ENCODE measurements at places on chromosomes 3 and 15.

GRCh38 chr15:77836121-77836692, 203.5 kb upstream of the LINGO1 start:
- no peak for DNase-seq

GRCh38 chr15:96321639-96322535, 8.6 kb upstream of the NR2F2 start:
- DNase-seq, result no peak

- DNase-seq, result peak; percentile 96
Observed at GRCh38 chr3:46208167-46208704, at the start of gene CCR1. Gene CCR1 (minus strand): TSS chr3:46208313. CDS start chr3:46204313, 4,000 bp downstream.

GRCh38 chr15:59138243-59138642, 33.3 kb downstream of the CCNB2 start:
- DNase-seq, result peak; percentile 48

GRCh38 chr15:40459391-40460015, 11.3 kb upstream of the CHST14 start:
- DNase-seq, result no peak

- DNase-seq, result no peak
Observed at GRCh38 chr3:114499976-114500375, 206.1 kb downstream of the TIGIT start.

DNA sequence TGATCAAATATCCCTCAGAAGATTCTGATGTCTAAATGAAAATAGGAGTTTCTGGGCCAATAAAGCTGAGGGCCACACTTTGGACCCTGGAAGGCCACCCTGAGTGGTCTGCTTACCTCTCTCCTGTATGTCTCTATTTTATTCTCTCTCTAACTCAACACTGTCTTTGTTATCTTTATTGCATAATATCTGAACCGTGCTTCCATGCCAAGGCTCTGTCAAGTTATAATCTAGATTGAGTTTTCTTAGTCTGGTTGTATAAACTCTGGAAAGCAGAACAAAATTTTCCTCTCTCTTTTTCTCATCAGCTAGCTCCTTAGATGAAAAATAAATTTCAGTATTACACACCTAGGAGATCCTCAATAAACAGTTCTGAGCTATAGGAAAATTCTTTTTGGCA, 36.2 kb upstream of the ACTL6A start:
- DNase-seq, result no peak

DNA sequence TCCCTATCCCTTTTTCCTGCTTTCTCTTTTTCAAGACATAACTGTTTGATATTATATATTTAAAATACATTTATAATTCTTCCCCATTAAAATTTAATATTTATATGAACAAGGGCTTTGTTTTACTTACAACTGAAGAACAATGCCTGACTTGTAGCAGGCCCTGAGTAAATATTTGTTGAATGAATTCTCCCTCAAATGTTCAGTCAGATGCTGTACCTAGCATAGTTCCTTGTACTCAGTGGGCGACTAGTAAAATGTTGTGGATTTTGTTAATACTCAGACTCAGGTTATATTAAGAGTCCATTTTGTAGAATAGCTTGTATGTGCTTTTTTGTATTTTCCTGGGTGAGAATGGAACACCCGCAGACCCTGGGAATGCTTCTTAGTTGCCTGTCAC, 69.1 kb downstream of the SEC22A start:
- DNase-seq, result no peak

DNA sequence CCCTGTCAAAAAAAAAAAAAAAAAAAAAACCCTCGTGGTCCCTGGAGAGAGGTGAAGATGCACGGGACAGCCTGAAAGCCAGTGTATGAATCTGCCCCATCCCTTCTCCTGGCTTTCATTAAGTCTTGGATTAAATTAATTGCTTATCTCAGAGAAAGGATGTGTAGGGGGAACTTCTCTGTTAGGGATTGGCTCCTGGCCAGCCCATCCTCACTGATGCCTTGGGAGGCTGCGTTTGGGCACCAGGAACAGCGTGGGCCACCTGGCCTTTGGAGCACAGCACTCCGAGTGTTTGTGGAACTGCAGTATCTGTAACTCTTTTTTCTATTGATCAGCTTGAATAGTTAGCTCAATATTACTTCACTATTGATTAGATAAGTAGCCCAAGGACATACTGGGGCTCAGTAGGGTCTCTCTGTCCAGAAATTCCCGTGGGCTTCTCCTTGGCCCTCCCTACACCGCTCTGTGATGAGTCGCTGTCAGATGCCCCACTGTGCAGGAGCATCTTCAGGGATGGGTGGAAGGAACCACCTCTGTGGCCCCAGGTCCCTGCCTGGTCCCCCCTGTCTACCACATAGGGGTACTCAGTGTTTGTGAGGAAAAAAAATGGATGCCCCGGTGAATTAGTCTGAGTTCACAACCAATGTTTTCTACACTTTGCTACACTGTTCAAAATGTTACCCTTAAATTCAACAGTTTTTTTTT, 2.0 kb downstream of the PXYLP1 start:
- no peak for DNase-seq

GRCh38 chr3:175558261-175558660, 699.1 kb downstream of the NAALADL2 start:
- DNase-seq, result no peak

- DNase-seq, result no peak
Observed at GRCh38 chr3:49793486-49794085, 6.1 kb downstream of the CDHR4 start.

- no peak for DNase-seq
Observed at GRCh38 chr3:62238431-62238830, 134.9 kb downstream of the FEZF2 start.

DNA sequence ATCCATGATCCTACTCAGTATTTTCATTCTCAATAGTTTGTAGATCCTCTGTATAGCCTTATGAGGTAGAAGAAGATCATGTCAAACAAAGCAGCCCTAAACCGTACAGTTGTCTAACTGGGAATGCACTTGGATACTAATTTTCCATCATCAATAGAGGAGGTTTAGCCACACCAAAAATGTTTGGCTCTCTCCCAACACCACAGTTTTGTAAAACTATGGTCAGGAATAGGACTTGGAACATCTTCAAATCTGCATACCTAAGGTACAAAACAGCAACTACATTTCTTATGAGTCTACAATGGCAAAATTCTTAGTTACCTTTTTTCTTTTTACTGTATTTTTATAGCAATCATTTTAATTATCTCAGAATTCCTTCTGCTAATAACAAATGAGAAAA, 1001.6 kb downstream of the ROBO2 start:
- DNase-seq, result no peak

- DNase-seq, result no peak
Observed at GRCh38 chr3:108491456-108491855, 18.9 kb downstream of the MYH15 start.

GRCh38 chr3:18445401-18446148, 20.4 kb upstream of the SATB1 start:
- DNase-seq, result no peak

GRCh38 chr3:152556731-152557254, 278.1 kb upstream of the P2RY1 start:
- DNase-seq, result no peak

DNA sequence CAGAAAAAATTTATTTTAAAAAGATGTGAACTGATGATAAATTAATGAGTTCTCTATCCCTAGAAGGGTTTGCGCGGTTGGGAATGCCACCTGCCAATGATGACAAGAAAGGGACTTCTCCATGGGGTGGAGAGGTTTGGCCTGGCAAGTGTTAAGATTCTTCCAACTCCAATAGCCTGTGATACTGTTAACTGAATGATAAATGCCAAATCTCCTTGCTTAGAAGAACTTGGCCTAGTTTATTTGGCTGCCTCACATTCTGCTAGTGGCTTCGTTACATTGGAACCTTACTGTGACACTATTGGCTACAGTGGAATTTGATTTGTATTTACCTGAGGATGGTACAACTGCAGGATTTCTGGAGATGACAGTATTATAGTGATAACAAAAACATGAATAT, 91.7 kb upstream of the CCNL1 start:
- DNase-seq, result no peak

GRCh38 chr3:125179143-125179883, 33.2 kb downstream of the SLC12A8 start:
- peak; percentile 31 for DNase-seq

DNA sequence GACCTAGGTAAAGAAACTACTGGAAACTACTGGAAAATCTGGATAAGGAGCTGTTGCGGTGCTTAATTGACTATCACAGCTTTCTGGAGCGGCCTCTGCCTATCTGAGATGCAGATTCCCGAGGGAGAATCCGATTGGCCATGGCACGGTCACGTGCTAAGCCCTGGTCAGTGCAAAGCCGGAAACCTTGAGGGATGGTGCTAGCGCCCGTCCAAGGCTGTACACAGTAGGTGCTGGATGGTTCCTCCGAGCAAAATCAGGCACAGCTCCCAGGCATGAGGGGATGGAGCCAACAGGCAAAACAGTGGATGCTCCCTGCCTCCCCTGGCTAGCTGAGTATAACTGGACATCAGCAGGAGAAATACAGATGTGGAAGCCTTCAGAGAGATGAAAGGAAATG, 238.7 kb upstream of the HES1 start:
- DNase-seq, result no peak

DNA sequence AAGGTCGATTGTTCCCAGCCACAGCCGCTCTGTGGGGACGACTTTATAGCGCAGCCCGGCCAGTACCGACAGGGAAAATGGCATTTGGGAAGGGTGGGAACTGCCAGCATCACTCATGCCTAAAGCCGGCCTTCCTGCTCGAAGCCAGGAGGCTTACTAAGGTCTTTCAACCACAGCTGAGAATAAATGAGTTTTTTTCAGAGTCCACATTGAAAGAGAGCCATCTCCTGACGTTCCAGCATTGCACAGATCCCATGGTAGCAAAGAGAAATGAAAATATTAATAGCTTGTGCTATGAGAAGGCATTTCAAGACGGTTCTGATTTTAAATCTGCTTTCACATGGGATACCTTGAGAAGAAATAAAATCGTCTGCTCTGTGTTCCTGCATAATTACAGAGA, 230.2 kb upstream of the IGF1R start:
- DNase-seq, result no peak

DNA sequence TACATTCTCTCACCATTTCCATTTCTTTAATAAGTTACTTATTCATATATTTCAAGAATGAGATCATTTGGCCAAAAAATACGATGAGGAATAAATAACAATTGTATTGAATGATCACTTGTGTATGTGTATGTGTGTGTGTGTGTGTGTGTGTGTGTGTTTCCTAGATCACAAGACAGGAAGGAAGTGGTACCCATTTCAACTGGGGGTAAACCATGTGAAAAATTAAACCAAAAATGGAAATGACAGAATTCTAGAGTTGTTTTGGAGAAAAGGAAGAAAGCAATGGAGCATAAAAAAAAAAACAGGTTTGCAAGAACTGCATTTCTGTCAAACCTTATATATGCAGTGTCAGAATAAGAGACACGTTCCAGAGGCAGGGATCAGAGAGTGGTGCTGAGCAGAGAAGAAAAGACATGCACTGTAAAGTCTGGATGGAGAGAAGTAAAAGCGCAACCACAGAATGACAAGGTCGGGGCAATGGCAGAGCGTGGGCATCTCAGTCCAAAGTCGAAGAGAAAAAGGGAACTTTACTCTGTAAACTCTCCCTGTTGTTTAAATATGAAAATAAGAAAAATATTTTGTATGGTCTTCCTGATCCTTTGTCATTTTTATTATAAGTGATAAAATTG, 75.5 kb downstream of the PEX5L start:
- DNase-seq, result no peak

- DNase-seq, result no peak
Observed at GRCh38 chr15:95884276-95884675, 446.2 kb upstream of the NR2F2 start.

DNA sequence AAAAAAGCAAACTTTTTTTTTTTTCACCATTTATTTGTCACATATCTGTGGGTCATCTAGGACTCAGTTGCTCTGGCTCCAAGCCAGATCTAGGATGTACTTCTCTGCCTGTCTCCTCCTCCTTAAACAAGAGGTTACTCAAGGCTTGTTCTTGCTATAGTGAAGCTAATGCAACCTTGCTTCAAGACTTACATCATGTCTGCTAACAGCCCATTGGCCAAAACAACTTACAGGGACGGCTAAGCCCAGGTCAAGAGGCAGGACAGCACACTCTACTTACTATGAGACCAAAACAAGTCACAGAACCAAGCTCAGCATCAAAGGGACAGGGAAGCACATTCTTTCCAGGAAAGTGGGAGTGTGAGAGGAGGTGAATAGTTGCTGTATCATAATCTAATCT, 123.8 kb upstream of the BNIP2 start:
- DNase-seq, result no peak

- DNase-seq, result no peak
Observed at GRCh38 chr15:81595752-81596151, 221.7 kb upstream of the TMC3 start.

- DNase-seq, result peak; percentile 53
Observed at GRCh38 chr3:42014458-42014920, 52.6 kb upstream of the ULK4 start.

GRCh38 chr3:21229426-21230135, 521.4 kb downstream of the ZNF385D start:
- no peak for DNase-seq

- no peak for DNase-seq
Observed at GRCh38 chr3:18195836-18196235, 229.3 kb downstream of the SATB1 start.

- peak; percentile 18 for DNase-seq
Observed at GRCh38 chr3:150319900-150320299, 88.2 kb upstream of the TSC22D2 start.

GRCh38 chr3:98004721-98005120, 30.4 kb downstream of the GABRR3 start:
- DNase-seq, result no peak

Measured in inflammatory macrophage treated with lipopolysaccharide for 4 hours (primary cell).